ENCODE measurements at places on chromosomes 11 and 22.
A peak's percentile ranks its signal among the peaks of the same experiment; 100 is the strongest.

- DNase-seq, result peak; percentile 94
These were observed 50.3 kb downstream of the TEAD1 start for GRCh38 chr11:12724301-12725054.

GRCh38 chr11:31779374-31779791 is 31.7 kb downstream of the PAX6 start:
- DNase-seq, result peak; percentile 24

GRCh38 chr11:10674911-10675440 is 18.6 kb downstream of the IRAG1 start:
- no peak for DNase-seq

- DNase-seq, result peak; percentile 59
These were observed 588.9 kb downstream of the ETS1 start for GRCh38 chr11:127998421-127998820.

DNA sequence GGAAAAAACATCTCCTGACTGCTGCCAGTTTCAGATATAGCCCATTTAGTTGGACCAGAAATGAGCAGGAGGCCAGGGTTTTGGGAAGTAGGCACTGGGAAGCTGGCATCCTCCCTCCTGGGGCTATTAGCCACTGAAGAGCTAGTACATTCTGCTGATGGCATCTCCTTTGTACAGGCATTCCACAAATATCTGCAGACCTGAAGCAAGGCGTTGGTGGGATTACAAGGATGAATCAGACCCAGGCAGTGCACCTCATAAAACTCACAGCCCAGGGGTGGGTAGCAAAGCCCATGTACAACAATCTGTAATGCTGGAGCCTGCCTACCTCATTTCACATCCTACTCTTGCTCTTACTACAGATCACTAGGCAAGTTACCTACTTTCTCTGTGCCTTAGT is 27.5 kb upstream of the POU2AF1 start:
- no peak for DNase-seq

DNA sequence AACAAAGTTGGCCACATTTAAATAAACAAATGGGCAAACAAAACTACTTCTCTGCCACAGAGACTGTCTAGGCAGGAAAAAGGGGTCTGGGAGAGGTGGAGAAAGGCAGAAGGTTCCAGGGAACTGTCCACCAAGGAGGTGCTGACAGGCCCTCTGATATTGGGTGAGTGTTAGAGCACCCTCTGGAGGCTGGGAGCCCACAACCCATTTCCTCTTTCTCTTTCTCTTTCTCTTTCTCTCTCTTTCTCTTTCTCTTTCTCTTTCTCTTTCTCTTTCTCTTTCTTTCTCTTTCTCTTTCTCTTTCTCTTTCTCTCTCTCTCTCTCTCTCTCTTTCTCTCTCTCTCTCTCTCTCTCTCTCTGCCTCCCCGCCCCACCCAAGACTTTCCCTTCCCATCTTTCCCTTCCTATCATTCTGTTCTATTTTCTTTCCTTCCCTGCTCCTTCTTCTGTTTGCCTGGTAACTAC is 912.8 kb downstream of the DLG2 start:
- DNase-seq, result peak; percentile 5
